ENCODE measurements at places on chromosomes 16 and 17.

- DNase-seq, result no peak
These were observed 2.8 kb downstream of the MT1X start for GRCh38 chr16:56684926-56685590.

GRCh38 chr16:53882310-53882709 is 178.4 kb downstream of the FTO start:
- DNase-seq, result no peak

DNA sequence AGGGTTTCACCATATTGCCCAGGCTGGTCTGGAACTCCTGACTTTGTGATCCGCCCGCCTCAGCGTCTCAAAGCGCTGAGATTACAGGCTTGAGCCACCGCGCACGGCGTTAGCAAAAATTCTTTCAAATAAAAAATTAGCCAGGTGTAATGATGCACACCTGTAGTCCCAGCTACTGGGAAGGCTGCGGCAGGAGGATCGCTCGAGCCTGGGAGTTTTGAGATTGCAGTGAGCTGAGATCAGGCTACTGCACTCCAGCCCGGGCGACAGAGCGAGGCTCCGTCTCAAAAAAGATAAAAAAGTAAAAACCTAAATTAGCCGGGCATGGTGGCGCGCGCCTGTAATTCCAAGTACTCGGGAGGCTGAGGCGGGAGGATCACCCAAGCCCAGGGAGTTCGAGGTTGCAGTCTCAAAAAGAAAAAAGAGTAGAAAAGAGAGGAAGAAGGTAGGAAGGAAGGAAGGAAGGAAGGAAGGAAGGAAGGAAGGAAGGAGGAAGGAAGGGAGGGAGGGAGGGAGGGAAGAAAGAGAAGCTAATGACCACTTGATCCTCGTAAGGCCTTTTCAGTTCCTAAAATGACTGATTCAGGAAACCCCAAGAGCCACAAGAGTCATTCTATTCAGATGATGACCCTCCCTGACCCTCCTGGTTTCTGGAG is 59.2 kb downstream of the SRL start:
- DNase-seq, result no peak

DNA sequence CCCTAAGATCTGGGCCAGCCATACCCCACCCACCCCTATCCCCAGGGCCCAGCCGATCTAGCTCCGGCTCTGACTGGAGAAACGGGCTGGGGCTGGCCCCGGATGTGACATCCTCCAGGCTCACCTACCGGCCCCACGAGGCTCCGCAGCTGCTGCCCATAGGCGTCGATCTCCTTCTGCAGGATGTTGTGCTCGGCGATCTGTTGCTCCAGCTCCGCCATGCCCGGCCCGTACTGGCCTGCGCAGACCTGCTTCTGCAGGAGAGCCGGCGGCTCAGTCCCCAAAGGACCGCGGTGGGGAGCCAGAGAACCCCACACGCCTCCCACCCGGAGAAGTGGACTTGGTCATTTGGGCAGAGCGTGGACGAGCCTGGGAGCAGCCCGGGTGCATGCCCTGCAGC is 4.8 kb downstream of the EVPL start:
- DNase-seq, result no peak

DNA sequence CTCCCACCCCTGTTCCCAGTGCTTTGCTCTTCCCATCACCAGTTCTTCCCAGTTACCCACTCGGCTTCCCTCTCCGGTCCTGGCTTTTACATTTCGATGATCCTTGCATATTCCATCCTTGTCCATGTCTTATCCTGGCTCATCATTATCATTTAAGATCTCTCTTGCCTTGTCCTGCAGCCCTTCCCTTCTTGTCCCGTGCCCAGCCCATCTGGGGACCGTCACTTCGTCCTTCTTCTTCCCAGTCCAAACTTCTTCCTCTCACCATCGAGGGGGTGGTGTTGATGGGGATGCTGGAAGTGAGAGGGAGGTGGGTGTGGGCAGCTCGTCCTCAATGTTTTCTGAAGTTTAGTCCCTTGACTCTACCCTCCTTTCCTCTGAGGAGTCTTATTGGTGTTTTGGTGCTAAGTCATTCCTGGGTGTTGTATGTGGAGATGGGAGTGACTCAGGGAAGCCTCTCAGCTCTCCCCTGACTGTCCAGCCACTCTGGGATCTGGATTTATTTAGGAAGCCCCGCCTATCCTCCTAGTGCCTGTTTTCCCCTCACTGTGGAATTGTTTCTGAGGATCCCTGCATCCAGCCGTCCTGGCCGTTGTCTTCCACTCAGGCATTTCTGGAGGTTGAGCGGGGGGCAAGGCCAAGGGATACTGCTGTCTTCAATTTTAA is 975 bp downstream of the SNX29 start:
- DNase-seq, result no peak

DNA sequence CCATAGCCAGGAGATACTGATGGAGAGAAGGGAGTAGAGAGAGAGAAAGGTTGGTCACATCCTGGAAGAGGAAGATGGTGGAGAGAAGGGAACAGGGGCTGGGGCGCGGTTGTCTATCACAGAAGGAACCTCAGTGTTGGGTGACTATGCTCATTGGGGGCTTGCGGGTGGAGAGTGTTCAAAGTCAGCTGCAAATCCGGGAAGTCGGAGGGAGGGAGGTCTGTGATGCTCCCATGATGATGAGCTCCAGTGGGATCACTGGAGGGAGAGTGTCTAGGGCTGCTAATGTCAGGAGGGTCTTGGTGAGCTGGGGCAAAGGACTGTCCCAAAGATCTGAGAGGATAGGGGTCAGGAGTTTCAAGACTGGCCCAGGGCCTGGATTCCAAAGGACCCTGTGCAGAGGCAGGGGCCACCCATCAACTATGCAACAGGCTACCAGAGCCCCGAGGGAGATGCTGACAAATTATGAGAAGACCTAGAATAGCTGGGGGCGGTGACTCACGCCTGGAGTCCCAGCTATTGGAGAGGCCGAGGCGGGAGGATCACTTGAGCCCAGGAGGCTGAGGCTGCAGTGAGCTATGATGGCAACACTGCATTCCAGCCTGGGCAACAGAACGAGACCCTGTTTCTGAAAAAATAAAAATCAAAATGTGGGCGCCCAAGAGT is 2.6 kb downstream of the SPDYE4 start:
- no peak for DNase-seq

DNA sequence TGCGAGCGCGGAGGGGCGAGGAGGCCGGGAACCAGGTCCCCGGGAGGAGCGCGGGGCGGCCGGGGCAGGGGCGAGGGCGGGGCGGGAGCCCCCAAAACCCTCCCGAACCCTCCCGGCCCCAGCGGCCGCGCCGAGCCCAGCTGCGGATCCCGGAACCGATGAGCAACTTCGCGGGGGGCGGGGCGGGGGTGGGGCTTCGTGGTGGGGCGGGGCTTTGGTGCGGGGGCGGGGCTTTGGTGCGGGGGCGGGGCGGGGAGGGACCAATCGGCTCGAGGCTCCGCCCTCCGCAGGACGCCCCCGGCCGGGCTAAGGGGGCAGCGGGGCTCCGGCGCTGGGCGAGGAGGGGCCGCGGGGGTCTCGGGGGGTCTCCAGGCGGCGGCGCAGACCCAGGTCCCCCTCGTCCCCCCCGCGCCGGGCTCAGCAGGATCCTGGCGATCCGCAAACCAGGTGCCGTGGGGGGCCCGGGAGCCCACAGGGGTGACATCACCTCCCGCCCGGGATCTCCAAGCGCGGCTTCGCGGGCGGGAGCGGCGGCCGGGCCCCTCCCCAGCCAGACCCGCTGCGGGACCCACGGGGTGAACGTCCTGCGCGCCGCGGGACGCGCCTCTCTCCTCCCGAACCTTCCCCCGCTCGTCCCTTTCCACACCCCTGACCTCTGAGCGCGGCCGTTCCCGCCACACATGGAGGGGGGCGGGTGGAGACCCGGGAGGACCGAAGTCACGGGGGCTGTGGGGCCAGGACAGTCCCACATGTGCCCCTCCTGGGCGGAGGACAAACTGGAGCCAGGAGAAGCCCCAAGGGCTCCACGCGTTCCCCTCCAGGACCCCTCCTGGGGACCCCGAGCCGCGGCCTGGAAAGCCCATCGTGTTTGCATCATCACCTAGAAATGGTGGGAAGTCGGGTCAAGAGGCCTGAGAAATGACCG is at the start of gene ABR:
TSS of gene ABR (minus strand) at position 164 of the 925 bp plus-strand sequence. CDS start 254 bp downstream, outside the sequence.
- DNase-seq, result peak; percentile 49

DNA sequence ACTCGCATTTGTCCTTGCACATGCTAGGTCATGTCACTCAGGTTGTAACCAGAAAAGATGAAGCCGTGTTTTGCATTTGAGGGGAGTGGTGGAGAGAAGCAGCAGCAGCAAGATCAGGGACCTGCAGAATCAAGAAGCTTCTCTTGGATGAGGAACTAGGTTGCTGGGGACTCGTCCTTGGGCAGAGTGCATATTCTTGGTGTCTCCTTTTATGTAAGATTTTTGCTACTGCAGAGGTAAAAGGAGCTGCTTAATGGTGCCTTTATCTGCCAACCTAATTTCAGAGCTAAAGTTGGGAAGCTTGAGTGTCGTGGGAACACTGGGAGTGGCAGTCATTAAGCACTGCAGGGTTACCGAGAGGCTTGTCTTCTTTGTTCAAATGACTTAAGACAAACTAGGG is 236.5 kb downstream of the MAP2K4 start:
- no peak for DNase-seq

DNA sequence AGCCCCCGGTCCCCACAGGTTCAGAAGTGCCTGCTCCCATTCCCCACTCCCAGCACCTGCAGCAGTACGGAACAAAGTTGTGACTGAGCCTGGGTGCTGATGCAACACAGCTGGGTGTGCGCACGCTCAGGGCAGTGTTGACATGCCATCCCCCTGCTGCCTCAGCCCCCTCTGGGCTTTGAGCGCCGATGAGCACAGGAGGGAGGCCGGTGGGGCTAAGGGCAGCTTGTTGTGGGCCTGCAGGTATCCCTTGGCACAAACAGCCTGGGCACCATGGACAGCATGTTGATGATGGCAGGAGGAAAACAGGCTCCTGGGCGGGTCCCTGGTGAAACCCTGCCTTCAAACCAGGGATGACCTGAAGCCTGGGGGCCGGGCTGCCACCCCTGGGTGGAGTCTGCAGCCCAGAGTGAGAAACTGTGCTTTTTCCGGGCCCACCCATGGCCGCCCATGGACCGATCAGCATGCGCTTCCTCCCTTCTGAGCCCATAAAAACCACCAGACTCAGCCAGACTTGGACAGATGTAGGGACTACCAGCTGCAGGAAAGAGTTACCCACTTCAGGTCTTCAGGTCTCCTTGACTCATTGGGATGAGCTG is 175.5 kb downstream of the PHKB start:
- DNase-seq, result no peak

GRCh38 chr17:76152591-76152990 is 11.5 kb upstream of the FOXJ1 start:
- no peak for DNase-seq

- peak; percentile 35 for DNase-seq
These were observed 705 bp downstream of the FOXK2 start for GRCh38 chr17:82519971-82520903.

GRCh38 chr16:66936462-66936861 is 1.1 kb downstream of the CES2 start:
- no peak for DNase-seq

- DNase-seq, result no peak
These were observed 28.5 kb upstream of the EFCAB13 start for GRCh38 chr17:47295037-47295873.

GRCh38 chr17:52648995-52649394 is 490.5 kb upstream of the CA10 start:
- DNase-seq, result no peak

GRCh38 chr17:81096741-81097133 is 61.8 kb downstream of the BAIAP2 start:
- no peak for DNase-seq

DNA sequence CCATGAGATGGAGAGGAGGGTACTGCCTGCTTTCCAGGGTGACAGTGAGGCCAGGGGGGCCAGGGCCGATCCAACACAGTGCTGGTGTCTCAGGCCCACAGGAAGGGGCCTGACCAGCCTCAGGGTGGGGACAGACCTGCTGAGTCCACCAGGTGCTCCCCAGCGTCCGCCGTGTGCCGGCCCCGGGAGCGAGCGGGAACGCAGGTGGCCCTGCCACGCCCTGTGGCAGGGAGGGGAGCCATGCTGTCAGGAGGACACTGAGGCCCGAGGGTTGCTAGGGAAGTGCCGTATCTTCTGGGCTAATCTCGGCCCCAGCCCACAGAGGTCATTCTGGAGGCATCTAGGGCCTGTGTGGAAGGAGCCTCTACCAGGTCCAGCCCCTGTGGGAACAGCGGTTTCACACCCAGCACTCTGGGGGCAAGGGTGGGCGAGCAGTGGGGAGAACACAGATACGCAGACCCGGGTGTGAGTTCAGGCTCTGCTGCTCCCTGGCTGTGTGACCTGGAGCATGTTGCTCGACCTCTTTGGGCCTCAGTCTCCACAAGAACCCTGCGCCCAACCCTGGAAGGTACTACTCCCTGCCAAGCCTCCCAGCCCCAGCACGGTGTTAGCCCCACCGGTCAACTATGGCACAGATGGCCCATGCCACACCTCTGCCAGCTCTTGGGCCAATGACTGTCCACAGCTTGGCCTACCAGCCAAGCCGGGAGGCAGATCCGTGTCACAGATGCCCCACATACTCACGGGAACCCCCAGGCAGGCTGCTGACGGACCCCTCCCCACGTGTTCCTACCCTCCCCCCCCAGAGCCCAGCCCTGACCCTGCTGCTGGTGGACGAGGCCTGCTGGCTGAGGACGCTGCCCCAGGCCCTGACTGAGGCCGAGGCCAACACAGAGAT is 43.9 kb upstream of the ZC3H18 start:
- DNase-seq, result no peak
